Cardiac muscle cell (in vitro differentiated cells and primary cell): ENCODE measurements at places on chromosomes 1 and 21.

DNA sequence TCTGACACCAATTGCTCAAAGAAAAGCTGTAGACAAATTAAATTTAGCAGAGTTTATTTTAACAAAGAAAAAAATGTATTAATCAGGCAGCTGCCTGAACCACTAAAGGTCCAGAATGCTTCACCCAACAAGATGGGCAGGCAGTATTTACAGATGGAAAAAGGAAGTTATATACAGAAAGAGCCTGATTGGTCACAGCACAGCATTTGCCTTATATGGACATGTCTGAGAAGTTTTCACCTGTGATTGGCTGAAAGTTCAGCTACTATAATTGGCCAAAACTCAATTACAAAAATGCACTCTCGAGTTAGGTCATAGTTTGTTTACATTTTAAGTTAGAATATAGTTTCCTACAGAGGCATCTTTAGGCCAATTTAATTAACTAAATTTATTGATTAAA is 15.1 kb upstream of the FMO1 start:
- DNase-seq, result no peak

DNA sequence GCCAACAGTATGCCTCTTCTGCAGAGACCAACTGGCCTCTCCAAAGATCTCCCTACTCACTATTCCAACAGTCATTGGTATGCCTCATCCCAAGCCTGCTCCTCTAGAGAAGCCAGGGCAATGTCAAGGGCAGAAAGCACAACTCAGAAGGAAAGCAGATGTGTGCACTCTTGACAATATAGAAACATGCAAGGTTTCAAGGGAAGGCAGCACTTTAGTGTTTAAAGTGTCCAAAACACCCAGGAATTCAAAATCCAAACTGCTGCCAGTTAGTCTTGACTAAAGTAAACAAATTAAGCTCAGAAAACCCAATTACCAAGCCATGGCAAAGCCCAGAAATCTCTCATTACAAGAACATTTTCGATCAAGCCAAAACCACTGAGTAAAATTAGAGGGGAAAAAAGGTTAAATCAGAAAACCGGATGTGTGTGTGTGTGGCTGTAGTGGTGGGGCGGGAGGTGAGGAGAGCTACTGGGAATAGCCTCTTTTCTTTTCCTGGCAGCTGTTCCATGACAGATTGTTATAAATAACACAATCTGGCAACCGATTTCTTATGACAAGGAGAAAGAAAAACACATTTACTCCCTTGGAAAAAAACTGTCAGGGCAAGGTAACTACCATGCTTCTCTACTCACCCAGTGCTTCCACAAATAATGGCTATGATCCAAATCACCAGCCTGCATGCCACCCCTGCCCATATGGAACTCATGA is 39.2 kb downstream of the EIF2B3 start:
- peak; percentile 75 for DNase-seq

- no peak for DNase-seq
Measured at GRCh38 chr1:245576323-245576722, 421.5 kb downstream of the KIF26B start.

GRCh38 chr1:85259912-85260274 is 431 bp upstream of the C1orf52 start:
- DNase-seq, result peak; percentile 86

- DNase-seq, result no peak
Measured at GRCh38 chr1:49436865-49437264, 586.9 kb downstream of the AGBL4 start.

- DNase-seq, result no peak
Measured at GRCh38 chr1:246622035-246622652, 55.9 kb downstream of the CNST start.
